Naive thymus-derived CD8-positive, alpha-beta T cell (primary cell): ENCODE measurements at places on chromosomes 5 and 9.

DNA sequence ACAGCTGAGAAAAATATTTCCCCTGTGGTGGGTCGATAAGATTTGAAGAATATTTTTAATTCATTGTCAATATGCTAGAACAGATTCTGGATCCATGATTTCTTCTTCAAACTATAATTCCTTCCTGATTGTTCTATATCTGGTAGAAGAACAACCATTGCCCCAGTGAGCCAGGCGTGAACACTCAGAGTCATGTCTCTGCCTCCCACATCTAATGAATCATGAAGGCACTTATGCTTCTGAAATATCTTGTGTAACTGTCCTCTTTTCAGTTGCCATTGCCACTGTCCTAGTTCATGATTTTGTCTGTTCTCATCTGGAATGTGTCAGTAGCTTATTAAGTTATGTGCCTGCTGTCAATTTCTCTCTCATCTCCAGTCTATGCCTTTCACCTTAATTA, 40.0 kb downstream of the GABRG2 start:
- DNase-seq, result no peak

DNA sequence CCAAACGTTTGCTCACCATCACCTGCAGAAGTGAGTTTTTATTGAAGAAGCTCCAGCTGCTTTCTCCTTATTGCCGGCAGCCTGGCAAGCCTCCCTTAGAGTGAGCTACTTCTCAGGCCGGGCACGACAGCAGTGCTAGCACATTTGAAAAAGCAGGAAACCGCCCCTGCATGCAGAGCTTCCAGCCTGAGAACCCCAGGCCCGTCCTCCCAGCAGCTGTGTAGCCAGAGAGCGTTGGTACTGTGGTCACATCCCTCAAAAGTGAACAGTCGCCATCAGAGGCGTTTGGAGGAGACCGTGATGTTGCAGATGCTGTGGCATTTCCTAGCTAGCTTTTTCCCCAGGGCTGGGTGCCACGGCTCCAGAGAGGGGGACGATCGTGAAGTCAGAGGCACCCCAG, 23.5 kb downstream of the SLC25A25 start:
- DNase-seq, result no peak

- DNase-seq, result no peak
Measured at GRCh38 chr5:150140830-150141229, 14.8 kb downstream of the PDGFRB start.

DNA sequence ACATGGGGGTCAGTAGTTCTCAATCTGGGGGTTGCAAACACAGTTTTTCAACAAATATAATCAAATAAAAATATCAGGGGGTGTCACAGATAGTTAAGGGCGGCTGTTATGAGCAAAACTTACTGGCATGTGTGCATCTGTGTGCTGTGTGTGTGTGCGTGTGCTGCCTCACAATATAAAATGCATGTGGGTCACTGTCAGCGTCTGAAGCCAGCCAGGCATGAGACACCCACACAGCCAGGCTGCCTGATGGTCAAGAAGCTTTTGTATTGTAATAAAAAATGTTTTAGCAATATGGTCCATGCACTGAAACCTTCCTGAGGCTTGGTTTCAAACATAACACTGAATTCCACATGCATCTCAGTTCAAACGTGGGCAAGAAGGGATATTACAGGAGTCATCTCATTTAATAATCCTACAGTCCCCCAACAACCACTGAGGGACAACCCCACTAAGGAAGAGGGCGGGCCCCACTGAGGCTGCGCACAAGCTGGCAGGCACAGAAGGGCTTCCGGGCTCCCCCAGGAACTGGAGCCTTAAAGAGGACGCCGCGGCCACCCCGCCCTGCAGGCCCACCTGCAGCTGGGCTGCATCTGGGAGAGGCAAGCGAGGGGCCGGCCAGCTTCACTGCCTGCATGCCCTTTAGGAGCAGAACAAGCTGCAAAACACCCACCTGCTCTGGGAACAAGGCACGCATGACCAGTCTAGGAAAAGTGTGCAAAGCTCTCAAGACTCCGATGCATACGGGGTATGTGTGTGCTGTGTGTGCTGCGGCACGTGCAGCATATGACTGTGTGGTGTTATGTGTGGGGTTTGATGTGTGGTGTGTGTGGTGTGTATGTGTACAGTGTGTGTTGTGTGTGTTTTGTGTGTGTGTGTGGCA, 14.1 kb downstream of the SEMA4D start:
- peak; percentile 89 for DNase-seq

DNA sequence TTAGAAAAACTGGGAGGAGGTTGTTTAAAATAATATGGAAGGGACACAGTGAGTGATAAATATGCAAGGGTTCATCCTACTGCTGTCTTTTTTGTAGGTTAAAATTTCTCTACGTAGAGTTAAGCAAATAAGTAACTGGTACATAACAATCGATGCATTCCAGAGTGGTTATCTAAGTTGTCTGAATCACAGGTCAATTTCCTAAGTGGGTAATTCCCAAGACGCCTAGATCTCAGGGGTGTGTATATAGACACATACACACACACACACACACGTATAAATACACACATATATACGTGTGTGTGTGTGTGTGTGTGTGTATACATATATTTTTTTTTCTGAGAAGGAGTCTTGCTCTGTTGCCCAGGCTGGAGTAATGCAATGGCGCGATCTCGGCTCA, 22.3 kb downstream of the CAAP1 start:
- DNase-seq, result no peak

DNA sequence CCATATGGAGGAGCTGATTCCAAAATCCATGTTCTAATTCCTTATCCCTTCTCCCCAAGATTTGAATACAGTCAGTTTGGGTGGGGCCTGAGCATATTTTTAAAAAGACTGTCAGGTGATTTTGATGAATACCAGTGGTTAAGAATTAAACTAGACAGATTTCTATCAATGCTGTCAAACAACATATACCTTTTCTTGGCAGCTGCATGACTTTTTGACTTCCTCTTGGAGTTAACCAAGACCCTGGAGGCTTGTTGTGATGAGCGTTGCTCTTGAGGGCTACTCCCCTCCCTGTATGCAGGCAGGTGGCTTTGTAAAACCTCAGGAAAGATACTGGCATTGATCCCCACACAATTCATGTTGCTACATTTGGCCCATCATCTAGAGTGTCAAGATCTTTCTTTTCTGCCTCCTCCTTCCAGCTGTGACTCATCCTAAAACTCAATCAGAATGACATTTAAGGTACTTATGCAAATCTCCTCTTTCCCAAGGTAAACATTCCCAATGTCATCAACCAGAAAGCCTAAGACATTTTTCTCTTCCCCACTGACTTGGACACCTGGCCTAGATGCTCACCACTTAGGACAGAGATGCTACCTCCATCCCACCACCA, 61.7 kb downstream of the PPP2R2B start:
- no peak for DNase-seq

DNA sequence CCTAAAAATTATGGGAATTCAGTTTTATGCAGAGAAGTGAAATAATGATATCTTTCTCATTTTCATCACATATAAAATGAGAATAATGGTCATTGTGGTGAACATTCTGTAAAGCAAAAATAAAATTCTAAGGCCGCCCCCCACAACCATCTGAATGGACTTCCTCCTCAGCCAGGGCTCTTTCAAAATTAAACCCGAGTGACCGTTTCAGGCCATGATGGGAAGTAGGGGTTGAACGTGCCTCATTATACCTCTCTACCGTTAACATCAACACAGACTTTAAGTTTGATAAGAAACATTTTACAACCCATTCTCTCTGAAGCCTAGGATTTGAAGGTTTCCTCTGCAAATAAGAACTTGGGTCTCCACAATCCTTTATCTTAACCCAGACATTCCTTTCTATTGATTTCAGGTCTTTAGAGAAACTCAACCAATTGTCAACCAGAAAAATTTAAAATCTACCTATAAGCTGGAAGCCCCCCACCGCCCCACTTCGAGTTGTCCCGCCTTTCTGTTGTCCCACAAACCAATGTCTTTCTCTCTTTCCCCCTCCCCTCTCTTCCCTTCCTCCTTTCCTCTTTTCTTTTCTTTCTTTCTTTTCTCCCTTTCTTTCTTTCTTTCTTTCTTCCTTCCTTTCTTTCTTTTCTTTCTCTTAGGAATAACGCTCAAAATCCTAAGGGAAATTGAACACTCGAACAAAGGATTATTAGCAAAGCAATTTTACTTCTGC, 1.7 kb upstream of the TMCO6 start:
- no peak for DNase-seq

- DNase-seq, result no peak
Measured at GRCh38 chr5:56963246-56963645, 11.3 kb upstream of the MIER3 start.

GRCh38 chr9:119903851-119904250, 534.6 kb upstream of the BRINP1 start:
- no peak for DNase-seq

DNA sequence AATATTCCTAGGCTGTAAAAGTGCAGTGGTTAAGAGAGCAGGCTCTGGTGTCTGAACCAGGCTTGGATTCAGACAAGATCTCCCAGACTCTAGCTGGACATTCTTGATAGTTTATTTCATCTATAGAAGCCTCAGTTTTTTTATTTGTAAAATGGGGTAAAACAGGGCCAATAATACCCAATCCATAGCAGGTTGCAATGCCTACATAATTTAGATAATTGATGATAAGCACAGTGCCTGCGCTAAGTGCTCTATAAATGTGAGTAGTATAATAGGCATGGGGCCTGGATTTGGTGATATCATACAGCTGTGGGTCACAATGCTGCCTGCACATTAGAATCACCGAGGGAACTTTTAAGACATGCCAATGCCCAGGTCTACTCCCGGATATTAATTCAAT, 603.5 kb downstream of the ISL1 start:
- no peak for DNase-seq

- DNase-seq, result peak; percentile 6
Measured at GRCh38 chr9:130997925-130998596, 10.9 kb upstream of the LAMC3 start.

GRCh38 chr5:95832664-95833063, 10.1 kb upstream of the GLRX start:
- DNase-seq, result no peak

GRCh38 chr5:62413711-62414110, 1.1 kb downstream of the IPO11 start:
- no peak for DNase-seq

DNA sequence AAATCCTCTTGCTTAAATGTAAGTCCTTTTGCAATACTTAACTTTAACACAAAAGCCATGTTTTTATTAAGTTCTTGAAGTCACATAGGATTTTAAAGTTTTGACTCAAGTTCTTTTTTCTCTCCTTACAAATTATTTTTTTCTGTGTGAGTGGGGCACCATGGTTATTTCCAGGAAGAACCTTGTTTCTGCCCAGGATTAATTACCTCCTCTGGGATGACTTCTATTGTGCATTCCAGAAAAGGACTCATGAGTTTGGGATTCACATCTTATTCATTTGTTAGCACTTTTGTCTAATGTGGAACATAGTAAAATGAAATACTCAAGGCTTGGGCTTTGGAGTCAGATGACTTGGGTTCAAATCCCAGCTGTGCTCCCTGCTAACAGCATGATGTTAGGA, 421.4 kb upstream of the WWC1 start:
- no peak for DNase-seq

DNA sequence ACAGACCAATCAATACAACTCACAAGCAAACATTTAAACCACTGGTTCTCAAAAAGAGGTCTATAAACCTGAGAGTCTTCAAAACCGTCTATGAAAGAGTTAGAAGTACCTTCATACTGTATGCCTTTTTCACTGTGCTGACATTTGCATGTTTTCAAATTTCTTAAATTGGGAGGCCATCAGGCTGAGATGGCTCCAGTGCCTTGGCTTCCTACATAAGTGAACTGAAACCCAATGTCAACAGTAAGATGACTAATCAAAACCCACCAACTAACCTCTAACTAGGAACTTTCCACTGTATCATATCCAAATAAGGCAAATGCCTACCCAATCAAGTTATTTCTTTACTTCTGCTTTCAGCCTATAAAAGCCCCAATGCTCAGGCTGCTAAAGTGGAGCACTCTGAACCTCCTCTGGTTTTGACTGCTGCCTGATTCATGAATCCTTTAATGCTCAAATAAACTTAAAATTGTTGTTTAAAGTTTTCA, 35.1 kb downstream of the FAM13B start:
- no peak for DNase-seq

- DNase-seq, result peak; percentile 53
Measured at GRCh38 chr5:73201547-73202513, 28.8 kb downstream of the TMEM174 start.

- DNase-seq, result no peak
Measured at GRCh38 chr5:123273984-123274383, 149.2 kb downstream of the CEP120 start.

DNA sequence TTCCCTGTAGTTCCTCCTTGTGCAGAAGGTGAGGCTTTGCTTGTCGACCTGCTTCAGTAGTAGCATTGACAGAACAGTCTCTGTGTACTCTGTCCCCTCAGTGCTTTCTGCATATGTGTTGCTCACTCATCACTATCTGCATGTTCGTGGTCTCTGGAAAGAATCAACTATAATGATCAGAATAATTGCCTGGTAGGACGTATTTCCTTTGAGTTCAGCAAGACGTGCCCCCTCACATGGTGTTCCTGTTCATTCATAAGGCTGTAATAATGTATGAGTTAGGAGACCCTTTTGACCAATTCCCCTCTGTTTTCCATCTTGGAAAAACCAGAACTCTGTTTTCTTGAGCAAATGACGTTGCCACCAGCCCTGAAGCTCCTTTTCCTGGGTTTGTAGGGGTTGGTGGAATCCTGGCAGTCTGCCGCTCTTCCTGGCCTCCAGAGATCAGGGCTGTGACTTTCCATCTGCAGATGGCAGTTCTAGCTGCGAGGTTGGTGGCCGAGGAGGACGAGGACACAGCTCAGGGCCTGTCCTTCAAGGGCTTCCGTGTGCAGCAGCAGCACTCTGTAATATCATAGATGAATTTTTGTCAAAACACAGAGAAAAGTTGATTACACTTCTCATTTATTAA, 61.9 kb downstream of the EXOSC2 start:
- DNase-seq, result no peak

DNA sequence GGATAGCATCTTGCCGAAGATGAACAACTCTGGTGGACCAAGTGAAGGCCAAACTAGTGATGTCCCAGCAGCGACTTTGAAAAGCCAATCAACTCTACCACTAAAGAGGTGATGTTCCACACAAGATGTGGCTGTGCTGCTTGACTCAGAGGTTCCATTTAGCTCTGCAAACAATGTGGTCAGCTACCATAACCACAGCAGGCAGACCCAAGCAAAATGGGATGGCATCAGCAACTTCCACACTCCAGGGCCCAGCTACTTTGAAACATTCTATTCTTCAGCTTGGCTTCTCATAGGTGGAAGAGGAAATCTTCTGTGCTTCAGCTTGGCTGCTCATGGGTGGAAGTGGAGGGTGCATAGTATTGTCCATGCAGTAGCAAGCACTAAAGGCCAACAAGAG, 70.5 kb downstream of the IRX2 start:
- DNase-seq, result no peak

DNA sequence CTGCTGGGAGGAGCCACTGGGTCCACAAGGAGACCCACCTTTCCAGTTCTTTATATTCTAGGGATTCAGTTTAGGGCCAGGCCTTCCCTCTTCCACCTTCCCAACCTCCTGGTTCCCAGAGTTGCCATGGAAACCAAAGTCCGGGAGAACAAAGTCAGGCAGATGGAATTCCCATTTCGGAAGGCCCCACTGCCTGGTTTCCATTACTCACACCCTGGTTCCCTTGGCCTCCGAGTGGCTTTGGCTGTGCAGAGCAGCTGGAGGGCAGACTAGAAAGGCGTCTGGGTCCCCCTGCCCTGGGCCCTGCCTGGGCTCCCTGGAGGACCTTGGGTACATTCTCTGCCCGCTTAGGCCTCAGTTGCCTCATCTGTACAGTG, 136.1 kb downstream of the RGS3 start:
- no peak for DNase-seq
